Jurkat, Clone E6-1 (cell line): ENCODE measurements at places on chromosomes 1 and 21.
A peak's percentile ranks its signal among the peaks of the same experiment; 100 is the strongest.

DNA sequence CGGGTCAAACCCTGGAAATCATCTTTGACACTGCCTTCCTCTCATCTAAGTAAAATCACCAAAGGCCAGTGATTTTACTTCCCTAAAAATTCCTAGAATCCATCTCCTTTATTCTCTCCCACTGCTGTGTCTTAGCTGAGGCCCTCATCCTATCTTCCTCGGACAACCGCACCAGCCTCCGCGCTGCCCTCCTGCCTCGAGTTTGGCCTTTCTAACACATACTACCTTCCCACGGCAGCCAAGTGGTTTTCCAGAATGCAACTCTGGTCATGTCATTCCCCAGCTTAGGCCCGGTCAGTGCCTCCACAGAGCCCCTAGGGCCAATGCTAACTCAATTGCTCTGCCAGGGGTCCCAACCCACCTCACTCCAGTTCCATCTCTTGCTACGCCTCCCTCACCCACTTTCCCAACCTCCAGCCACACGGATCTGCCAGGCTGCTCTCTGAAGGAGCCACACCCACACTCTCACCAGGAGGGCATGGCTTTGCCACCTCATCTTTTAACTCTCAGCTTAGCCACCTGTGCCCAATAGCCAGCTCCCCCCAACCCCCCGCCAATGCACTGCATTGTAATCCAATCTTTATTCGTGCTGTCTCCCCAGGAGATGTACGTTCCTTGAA is 6.8 kb downstream of the TMEM9 start:
- no peak for DNase-seq

DNA sequence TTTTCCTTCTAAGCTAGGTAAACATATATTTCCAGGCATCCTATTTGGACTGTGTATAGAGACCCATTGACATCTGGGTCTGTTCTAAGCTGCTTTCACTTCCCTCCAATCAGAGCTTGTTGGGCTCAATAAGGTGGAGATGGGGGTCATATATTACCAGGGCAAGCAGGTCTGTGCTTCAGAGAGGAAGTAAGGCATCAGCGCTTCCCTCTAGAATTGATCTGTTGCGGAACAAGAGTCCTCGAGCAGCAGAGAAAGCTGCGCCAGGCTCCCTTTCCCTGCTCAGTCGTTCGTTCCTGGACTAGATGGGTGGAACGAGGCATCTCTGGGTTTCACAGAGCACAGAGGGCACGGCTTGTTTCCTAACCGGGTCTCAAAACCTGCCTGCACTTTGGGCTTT is 63.5 kb downstream of the DISC1 start:
- no peak for DNase-seq

DNA sequence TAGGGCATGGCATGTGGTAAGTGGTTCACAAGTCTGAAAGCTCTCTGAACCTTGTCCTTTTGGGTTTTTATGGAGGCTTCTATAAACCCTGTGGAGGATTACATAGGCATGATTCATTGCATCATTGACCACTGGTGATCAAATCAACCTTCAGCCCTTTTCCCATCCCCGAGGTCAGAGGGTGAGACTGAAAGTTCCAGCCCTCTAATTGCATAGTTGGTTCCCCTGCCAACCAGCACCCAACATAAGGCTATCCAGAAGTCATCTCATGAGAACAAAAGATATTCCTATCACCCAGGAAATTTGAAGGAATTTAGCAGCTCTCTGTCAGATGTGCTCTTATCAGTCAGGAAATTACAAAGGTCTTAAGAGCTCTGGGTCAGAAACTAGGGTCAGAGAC is 89.5 kb upstream of the ARTN start:
- no peak for DNase-seq

DNA sequence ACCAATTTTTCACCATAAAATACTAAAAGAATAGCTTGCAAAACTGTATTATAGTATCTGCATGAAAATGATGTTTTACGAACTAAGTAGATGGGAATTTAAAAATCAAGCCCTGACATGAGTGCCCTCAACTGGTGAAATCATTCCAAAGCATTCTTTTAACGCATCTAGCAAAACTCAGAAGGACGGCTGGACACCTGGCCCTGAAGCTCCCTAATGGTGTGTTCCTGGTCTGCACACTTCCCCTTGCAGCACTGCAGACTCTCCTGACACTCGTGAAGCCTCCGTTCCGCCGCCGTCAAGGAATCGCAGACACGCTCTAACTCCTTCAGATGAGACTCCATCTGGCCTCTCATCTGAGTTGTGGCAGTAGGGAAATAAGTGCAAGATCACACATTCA is 39.9 kb downstream of the ODF2L start:
- DNase-seq: no peak

- no peak for DNase-seq
These were observed 39.3 kb downstream of the CA6 start for GRCh38 chr1:8984990-8985389.

DNA sequence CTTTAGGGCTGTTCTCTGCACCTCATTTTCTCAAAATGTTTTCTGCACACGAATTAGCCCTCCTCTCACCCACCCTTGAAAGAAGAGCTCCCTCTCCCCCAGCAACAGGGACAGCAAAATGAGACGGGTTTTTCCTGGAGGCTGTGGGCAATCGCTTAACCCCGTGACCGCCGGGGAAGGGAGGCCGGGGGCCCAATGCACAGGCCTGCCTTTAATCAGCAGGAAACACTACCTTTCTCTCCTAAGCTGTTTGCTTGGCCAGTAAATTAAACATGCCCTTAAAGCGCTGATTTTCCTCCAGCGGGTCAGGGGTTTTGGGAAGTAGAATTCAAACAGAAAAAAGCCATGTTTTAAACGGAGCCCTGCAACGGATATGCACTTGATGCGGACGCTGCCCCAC is 114.4 kb downstream of the PRDM16 start:
- no peak for DNase-seq

- DNase-seq: peak; percentile 98
These were observed at the start of gene ZNF695 for GRCh38 chr1:247007511-247008405. Gene ZNF695 (minus strand): TSS chr1:247008057. CDS start chr1:247007908, 149 bp downstream.
